Suprapubic skin (tissue), 4 donors: ENCODE measurements at places on chromosomes 13 and 19. TPM values are rescaled to one million over a fixed set of nuclear protein-coding genes. Genes with fewer than 3 reads are reported as not detected.

The FBXO17 gene
- total RNA-seq = 11.3 TPM

The KLK5 gene
- total RNA-seq = 231 TPM

The MRI1 gene
- total RNA-seq = 51.5 TPM

The DACT3 gene
- 1.0 TPM for total RNA-seq

The NLRP4 gene
- not detected for total RNA-seq

The CRB3 gene
- total RNA-seq = 67.3 TPM

The ZNF112 gene
- 3.2 TPM for total RNA-seq

The UNC13A gene
- 0.16 TPM for total RNA-seq

The PSPN gene
- total RNA-seq = 1.8 TPM

The TNFSF13B gene
- 0.44 TPM for total RNA-seq

The MATK gene
- 5.4 TPM for total RNA-seq

The CYP2S1 gene
- total RNA-seq = 3.0 TPM

The ETV2 gene
- total RNA-seq = 4.0 TPM

The SIGLEC8 gene
- not detected for total RNA-seq

The CGB1 gene
- not detected for total RNA-seq

GRCh38 chr13:44826591-44827350, 162.5 kb downstream of the NUFIP1 start:
- no peak for DNase-seq

GRCh38 chr19:3725121-3725520, 16.9 kb downstream of the TJP3 start:
- no peak for DNase-seq

DNA sequence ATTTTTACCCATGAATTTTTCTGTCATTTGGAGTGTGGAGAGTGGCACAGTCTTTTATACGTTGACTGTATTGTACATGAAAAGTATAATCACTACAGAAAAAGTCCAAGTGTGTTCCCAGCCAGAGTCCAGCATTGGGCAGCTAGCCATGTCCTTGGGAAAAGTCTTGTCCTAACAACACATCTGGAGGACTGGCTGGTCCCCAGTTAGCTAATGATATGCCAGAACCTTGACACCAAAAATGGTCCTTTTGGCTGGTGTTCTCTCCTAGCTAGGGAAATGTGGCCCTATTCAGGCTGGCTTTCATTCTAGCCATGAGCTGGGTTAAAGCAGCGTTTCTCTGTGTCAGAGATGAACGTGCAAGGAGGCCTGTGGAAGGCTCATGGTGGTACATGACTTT, 98.9 kb downstream of the ESD start:
- no peak for DNase-seq

- no peak for DNase-seq
These were observed 6.7 kb downstream of the AKAP8 start for GRCh38 chr19:15372891-15373301.

DNA sequence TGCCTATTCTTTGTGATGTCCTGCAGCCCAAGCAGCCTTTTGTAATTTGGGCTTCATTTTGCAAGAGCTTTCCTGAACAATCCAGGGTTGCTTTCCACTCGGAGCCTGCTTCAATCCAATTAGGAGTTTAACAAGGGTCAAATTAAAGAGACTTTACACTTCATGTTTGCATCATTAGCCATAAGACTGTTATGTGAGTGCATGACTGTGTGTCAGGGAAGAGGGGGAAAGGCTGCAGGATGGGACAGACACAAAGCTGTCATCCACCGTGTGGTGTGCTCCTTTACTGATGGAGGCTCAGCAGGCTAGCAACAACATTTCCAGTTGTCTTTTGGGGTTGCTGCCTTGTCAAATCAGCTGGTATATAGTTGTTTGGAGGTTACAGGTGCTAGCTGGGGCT, 23.7 kb upstream of the MAB21L1 start:
- DNase-seq = no peak

GRCh38 chr19:48487948-48488347, 18.8 kb downstream of the CYTH2 start:
- no peak for DNase-seq

DNA sequence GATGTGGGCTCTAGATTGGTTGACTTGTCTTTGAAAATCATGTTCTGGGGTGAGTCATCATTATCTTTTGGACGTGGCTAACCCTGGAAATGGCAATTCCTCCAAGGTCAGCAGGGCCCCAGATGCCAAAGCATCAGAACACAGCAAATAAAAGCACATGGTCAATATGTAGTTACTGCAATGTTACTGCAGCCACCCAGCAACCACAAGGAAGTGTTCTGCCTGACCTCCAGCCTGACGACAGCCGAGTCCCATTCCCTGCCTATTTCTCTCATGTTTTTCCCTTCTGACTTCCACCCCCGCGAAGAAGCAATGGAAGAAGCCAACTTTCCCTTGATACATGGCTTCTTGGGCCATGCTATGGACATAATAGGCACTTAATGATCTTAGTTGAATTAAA, 577.9 kb downstream of the IRS2 start:
- no peak for DNase-seq

DNA sequence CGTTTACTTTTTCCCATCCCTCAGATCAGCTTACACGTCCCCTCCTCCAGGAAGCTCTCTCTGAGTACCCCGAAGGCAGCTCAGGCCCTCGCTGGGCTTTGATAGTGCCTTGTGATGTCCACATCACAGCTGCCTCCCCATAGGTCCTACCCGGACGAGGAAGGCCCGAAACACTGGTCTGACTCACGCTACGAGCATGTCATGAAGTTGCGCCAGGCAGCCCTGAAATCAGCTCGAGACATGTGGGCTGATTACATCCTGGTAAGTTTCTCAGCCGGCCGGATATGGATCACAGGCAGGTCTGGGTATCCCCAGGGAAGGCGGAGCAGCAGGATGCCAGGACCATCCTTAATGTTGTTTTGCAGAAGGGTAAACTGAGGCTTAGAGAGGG, 4.8 kb downstream of the COLGALT1 start:
- DNase-seq = no peak

DNA sequence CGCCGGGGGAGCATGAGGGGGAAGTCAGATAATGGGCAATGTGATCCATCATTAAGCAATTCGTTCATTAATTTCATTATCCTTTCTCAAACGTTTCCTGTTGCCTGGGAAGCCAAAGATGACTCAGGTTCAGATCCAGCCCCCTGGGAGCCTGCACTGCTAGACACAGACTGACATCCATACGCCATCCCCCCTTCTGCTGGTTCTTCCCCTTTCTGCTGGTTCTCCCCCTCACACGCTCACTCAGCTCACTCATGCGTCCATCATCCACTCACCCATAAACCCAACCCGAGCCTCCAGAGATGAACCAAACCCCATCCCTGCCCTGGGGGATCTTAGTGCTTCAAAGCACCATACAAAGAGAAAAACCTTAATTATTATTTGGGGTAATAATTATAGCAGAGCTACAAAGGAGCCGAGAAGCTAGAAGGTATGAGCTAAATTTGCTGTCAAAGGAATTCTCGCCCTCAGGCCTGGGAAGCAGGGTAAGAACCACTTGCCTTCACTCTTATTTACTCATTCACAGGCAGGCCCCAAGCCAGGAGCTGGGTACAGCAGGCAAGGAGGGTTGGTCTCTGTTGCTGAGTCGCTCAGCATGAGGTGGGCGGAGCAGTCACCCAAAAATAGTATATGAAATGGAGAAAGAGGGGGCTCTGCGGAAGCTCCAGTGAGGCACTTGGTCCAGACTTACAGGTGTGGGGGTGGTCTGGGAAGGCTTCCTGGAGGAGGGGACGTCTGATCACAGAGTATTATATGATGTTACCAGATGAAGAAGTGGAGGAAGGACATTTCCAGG, 7.0 kb upstream of the ZNF444 start:
- DNase-seq = no peak

GRCh38 chr13:45162821-45163220, 38.0 kb downstream of the KCTD4 start:
- DNase-seq = no peak

- DNase-seq = no peak
These were observed 44.3 kb downstream of the COL4A1 start for GRCh38 chr13:110262508-110263291.

DNA sequence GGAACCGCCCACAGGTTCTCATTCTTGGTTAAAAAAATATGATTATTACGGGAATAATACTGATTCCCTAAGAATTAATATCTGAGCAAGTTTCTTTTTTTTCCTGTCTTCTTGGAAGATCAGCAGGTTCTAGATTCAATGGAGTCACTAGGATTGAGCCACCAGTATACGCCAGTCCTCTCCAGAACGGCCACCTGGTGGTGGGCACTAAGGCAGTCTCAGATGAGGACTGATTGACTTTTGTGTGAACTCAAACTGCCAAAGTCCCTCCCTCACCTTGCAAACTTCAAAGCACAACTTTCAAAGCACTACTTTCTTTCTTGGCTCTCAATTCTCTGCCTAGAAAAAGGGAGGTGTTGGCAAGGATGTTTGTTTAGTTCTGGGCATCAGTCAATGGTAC, 33.3 kb upstream of the ALOX5AP start:
- DNase-seq = no peak

DNA sequence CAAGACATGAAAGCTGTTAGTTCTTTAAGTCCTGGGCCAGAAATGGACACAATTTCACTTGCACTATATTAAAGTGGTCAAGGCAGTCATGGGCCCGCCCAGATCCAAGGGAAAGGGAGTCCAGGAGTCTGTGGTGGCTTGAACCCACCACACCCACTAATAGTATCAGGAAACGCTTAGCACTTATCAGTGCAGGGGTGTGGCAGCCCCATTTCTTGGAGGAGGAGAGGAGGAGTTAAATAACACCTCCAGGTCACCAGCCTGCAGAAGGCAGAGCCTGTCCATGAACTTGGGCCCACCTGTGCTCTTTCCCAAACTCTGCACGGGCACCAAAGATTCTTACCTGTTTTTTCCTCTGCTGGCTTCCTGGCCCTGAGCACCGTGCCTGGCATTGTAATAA, 5.4 kb upstream of the NTN5 start:
- DNase-seq = no peak

DNA sequence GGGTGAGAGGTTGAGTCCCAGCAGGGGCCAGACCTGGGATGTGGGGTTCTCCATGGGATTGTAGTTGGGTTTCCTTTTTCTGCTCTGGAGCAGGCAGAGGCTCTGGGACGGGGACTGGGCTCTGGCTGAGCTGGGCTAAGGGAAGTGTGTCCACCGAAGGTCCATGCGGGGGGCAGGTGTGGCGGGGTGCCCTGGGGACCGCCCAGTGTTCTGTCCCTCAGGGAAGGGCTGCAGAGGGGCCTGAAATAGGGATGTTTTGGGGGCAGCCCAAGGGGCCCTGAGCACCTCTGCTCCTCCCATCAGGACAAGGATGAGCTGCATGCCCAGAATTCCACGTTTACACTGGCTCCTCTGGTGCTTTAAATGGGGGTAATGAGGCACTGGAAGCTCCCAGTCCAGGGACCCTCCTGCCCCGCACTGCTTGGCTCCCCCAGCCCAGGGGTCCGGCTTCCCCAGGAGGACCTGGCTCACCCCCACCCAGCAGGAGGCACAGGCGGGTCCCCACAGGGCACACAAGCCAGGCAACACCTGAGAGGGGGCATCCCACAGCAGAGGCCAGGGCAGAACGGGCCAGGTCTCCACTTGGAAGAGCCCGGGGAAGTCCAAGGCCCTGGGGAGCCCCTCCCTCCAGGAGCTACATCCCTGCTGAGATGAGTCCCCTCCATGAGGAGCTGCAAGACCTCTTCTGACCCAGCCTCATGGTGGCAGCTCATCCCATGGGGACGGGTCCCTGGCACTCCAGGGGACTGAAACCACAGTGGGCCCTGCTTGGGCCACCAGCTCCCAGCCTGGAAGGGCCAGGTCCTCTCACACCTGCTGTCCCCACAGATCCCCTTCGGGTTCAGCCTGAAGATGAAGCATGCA, 14.7 kb upstream of the ZNF14 start:
- DNase-seq = no peak

GRCh38 chr19:35753634-35754369, 3.0 kb downstream of the HSPB6 start:
- no peak for DNase-seq
